Effector memory CD4-positive, alpha-beta T cell (primary cell): ENCODE measurements at places on chromosomes 3 and 15.

DNA sequence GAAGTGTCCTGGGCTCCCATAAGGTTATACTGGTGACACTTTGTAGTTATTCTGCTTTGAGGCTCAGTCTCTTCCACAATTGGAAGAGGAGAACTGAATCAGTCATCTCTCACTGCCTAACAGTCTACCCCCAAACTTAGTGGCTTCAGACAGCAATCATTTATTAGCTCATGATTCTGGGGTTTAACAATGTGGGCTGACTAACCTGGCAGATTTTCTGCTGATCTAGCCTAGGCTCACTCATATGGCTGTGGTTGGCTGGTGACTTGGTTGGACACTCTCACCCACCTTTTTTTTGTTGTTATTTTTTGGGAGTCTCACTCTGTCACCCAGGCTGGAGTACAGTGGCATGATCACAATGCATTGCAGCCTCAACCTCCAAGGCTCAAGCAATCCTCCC lies 7.1 kb downstream of the GPD1L start:
- no peak for DNase-seq

GRCh38 chr3:21860082-21860475 lies 109.1 kb upstream of the ZNF385D start:
- no peak for DNase-seq

DNA sequence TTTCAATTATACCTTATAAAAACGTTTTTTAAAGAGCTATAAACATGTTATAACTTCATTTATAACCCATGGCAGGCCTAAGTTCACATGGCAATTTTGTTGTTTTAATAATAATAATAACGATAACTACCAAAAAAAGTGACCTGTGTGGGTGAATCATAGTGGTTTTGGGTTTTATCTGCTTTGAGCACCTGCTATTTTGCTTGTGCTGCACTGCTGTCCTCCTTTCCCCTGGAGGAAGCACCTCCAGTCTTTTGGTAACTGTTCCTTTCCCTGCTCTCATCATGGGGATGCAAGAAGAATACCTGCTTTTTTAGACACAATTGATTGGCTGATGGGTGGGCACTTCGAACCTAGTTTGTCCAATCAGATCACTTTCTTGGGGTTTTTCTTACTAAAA lies 388.0 kb upstream of the TBL1XR1 start:
- DNase-seq = no peak

GRCh38 chr15:90489944-90490343 lies 39.8 kb upstream of the CRTC3 start:
- no peak for DNase-seq

DNA sequence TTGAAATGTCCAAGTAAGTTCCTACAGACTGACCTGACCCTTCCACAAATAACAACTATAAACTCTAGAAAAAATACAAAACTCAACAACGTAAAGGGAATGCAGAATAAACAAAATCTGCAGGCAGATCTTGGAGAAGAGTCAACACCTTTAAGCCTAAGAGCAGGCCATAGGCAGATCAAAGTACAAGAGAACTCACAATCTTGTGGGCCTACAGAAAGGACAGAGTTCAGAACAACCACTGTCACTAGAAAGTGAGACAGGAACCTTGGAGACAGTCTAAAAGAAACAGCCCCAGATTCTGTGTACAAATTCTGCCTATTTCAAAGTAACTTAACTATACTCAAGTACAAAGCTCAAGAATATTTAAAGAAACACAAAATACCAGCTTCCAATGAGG lies 31.0 kb downstream of the NEK4 start:
- no peak for DNase-seq

GRCh38 chr3:148265841-148266240 lies 431.9 kb upstream of the AGTR1 start:
- no peak for DNase-seq

DNA sequence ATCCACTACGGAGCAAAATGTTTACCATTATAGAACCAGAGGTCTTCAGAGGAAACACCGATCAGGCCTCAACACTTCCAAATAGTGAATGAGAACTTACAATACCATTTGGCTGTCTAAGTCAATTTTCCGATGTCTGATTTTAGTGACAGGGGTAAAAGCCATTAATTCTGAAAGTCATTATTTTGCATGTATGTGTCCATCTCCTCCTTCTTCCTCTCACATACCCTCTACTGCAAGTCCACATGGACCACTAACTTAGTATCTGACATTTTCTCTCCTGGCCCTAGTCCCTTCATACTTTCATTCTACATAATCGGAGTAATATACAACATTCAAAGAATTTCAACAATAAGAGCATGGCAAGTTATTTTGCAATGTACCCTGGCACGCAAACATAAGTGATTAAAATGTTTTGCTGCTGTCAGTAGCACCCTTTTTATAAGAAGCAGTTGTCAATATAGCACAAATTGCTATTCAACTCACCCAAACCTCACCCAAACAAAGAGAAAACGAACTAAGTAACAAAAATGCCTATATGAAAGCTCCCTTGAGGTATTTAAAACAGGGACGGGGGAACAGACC lies 1.9 kb downstream of the TOP2B start:
- DNase-seq = no peak

- no peak for DNase-seq
Observed at GRCh38 chr15:38895326-38896255, 331.0 kb upstream of the RASGRP1 start.

DNA sequence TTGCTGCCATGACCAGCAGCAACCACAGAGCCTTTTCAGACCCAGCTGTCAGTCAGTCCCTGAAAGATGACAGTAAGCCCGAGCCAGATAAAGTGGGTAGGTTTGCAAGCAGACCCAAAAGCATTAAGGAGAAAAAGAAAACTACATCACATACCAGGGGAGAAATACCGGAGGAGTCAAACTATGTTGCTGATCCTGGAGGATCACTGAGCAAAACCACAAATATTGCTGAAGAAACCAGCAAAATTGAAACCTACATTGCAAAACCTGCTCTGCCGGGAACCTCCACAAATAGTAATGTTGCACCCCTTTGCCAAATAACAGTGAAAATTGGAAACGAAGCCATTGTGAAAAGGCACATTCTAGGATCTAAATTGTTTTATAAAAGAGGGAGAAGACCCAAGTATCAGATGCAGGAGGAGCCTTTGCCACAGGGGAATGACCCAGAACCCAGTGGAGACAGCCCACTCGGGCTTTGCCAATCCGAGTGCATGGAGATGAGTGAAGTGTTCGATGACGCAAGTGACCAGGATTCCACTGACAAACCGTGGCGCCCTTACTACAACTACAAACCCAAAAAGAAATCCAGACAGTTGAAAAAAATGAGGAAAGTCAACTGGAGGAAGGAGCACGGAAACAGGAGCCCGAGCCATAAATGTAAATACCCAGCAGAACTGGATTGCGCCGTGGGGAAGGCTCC lies 42.1 kb upstream of the RASA2 start:
- DNase-seq = no peak

DNA sequence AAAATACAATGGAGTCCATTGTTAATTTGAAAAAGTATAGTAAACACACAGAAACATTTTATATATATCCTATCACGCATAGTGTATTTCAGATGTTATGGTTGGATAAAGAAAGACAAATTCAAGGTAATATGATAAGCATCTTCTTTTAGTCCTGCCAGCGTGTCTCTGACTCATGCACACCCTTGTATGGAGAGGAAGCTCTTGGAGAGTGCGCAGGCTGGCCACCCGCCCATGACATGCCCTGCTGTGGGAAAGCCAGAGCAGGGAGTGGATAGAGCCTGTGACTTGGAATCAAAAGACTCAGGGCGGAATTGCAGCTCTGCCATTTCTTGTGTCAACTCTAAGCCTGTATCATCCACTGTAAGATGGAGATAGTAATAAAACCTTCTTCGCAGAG lies 23.0 kb upstream of the COPG1 start:
- DNase-seq = no peak

GRCh38 chr15:93823971-93824913 lies 407.1 kb upstream of the MCTP2 start:
- DNase-seq = no peak

- no peak for DNase-seq
Observed at GRCh38 chr3:88010810-88011209, 48.0 kb downstream of the CGGBP1 start.
